ENCODE measurements at places on chromosomes 1 and 21. TPM values are rescaled to one million over a fixed set of nuclear protein-coding genes. Genes with fewer than 3 reads are reported as not detected.

OR2L5 gene
- total RNA-seq: 0.44 TPM

ZFP69B gene
- total RNA-seq: 1.2 TPM

NBPF4 gene
- not detected for total RNA-seq

SYDE2 gene
- total RNA-seq: 10.6 TPM

AMPD1 gene
- 2.9 TPM for total RNA-seq

DNA sequence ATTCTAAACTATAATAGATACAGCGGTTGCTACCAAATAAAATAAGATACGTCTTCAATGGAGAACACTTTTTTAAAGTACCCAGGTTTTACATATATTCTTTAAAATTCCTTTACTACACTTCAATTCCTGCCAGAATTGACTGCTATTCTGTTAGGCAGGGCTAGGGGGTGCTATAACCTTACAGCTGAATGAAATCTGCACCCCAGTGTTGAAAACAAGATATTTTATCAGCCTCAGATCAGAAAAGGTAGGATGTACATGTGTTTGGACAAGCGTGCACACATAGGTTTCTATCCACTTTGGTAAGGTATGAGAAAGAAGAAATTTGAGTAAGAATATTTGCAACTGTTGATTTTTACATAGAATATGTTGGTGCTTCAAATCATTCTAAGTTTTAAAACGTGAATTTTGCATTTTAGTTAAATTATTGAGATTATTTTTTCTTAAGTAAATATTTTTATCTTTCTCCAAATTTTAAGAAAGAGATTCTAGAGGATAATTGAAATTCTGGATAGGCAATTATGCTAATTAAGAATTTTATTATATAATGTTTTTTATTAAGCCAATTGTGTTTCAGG lies 490.8 kb upstream of the ADGRL4 start:
- no peaks in the 10 kb centered on the region for H3K4me1 ChIP-seq
- no peak for DNase-seq
- no peak overlapping the region for H3K4me3 ChIP-seq
- no peaks in the 10 kb centered on the region for H3K36me3 ChIP-seq

GRCh38 chr1:236686815-236687160 lies 489 bp downstream of the ACTN2 start:
- peaks cover 3% of the 10 kb centered on the region for H3K4me1 ChIP-seq
- DNase-seq: no peak
- no peaks in the 10 kb centered on the region for H3K36me3 ChIP-seq
- H3K27ac ChIP-seq: no peak overlapping the region
- H3K4me3 ChIP-seq: peak overlapping the region; percentile 52

- H3K27ac ChIP-seq: no peak overlapping the region
- no peak overlapping the region for H3K4me3 ChIP-seq
- H3K36me3 ChIP-seq: no peaks in the 10 kb centered on the region
- peaks cover 2% of the 10 kb centered on the region for H3K4me1 ChIP-seq
- no peaks in the 10 kb centered on the region for H3K27me3 ChIP-seq
Measured at GRCh38 chr1:181014477-181015250, 8.0 kb downstream of the STX6 start.

- no peaks in the 10 kb centered on the region for H3K36me3 ChIP-seq
- no peak overlapping the region for H3K27ac ChIP-seq
- H3K4me1 ChIP-seq: no peaks in the 10 kb centered on the region
- H3K27me3 ChIP-seq: no peaks in the 10 kb centered on the region
- DNase-seq: no peak
Measured at GRCh38 chr1:50851034-50851433, 109.0 kb downstream of the FAF1 start.
